ENCODE measurements at places on chromosomes 1 and 21. TPM values are rescaled to one million over a fixed set of nuclear protein-coding genes. Genes with fewer than 3 reads are reported as not detected.

GRCh38 chr1:199403531-199404116, 623.9 kb upstream of the NR5A2 start:
- DNase-seq: no peak

GRCh38 chr1:186577216-186577615, 103.0 kb downstream of the PTGS2 start:
- no peak for DNase-seq

GRCh38 chr1:232622378-232622777, 7.6 kb downstream of the SIPA1L2 start:
- DNase-seq: no peak

GRCh38 chr1:98323906-98324358, 337.6 kb upstream of the SNX7 start:
- DNase-seq: no peak

DNA sequence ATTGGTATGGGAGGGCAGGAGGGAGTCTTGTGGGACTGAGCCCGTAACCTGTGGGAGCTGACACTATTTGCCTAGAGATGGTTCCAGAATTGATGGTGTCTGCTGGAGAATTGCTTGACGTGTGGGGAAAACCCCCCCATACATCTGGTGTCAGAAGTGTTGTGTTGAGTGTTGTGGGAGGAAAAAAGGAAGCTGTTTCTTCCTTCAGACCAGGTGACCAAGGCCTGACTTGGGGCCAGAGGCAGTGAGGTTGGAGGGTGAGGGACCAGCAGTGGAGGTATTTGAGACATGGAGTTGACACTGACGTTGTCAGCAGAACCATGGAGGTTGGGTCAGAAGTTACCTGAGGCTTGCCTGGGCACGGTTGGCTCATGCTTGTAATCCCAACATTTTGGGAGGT, 8.3 kb downstream of the SHISAL2A start:
- no peak for DNase-seq

DNA sequence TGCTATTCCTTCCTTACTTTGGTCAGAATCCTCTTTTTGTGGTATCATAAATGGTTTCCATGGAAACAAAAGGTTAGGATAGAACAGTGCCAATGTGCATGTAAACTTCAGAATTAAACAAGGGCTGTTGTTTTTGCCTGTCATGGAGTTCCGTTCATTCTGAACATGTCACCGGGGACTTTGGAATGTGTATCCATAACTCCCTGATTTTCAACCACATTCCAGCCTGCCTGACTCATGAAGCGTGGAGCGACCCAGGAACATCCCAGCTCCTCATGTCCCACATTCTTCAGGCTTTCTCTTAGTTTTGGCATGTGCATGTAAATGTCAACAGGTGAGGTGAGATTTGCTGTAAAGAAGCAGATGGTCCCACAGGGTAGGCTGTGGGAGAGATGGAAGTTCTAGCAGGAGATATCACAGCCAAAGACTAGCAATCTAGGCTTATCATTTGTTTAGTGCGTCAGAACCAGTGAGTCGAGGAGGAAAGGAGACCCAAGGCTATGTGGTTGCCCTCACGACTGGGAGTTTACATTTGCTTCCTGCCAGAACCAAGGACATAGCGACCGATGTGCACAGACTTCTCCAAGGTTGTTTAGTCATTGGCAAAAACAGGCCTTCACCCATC, 23.0 kb upstream of the DNAJC11 start:
- DNase-seq: no peak

DNA sequence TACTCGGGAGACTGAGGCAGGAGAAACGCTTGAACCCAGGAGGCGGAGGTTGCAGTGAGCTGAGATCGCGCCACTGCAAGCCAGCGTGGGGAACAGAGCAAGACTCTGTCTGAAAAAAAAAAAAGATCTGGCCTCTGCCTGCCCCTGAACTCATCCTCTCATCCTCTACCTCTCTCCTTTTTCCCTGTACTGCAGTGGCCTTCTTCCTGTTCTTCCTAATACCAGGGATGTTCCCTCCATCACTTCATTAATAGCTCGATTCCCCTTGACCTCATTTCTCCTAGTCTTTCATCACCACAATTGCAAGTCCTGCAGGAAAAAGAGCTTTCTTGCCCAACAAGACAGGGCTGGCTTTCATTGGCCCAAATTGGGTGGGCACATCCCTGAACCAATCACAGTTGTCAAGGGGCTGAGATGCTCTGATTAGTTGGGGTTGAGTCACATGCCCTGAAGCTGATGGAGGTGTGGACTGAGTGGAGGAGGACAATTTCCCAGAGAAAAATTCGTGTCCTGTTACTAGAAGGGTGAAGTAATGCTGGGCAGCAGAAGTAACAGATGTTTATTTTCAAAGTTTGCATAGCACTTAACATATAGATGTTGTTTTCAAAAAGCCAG, 86.8 kb upstream of the PUM1 start:
- no peak for DNase-seq

GRCh38 chr21:41365377-41366107, 3.7 kb downstream of the MX2 start:
- DNase-seq: no peak

DNA sequence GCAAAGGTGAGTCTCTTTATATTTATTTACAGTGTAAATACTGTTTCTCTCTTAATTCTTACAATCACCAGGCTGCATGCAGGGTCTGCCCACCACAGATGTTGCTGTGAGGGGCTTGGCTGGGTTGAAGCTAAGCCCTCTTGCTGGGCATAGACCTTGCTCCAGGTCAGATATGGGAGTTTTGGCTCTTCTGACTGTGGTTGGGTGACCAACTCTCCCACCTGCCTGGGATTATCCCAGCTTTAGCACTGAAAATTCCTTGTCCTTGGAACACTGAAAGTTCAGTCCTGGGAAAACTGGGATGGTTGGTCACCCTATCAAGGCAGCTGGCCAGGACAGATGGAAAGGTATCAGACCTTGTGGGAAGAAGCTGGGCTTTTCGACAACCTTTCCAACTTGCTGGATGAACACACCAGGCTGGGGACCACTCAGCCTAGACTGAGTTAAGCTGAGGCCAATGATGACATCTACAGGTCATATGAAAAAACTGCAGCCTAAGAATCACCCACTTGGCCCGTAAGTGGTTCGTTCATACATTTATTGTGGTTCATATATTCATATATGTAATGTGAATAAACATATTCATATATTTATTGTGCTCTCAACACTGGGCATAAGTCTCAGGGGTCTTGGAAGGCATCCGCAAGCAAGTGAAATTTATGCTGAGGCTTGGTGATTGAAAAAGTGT, 26.6 kb upstream of the HPDL start:
- DNase-seq: peak; percentile 70

- DNase-seq: no peak
These were observed 868.0 kb downstream of the USP25 start for GRCh38 chr21:16597753-16598152.

- DNase-seq: no peak
These were observed 87.5 kb downstream of the DDX20 start for GRCh38 chr1:111843177-111843576.

GRCh38 chr1:100152271-100152670, 19.3 kb downstream of the TRMT13 start:
- no peak for DNase-seq

DNA sequence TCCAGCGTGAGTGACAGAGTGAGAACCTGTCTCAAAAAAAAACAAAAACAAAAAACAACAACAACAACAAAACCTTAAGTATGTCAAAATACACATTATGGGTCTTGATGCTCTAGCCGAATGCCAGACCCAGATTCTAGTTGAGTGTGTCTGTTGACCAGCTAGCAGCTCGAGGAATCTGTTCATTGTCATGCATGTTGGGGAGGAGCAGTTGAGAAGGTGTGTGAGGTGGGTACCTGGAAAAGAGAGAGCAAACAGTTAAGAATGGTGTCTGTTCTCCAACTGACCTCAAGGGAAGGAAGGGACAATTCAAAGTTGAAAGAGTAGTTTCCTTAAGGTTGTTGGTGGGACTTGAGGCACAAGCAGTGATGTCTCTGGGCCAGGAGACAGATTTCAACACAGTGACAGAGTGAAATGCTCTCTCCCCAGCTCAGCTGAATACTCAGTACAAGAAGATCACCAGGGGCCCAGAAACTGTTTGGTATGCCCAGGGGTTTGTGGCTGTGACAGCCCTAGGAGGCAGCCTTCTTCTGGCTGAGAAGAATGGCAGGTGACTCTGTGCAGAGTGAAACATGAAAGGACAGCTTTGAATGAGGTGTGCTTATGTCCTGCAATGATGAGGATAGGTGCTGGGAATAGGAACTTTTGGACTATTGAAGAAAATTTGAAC, 14.4 kb upstream of the POU2F1 start:
- no peak for DNase-seq

GRCh38 chr21:31279986-31280385, 64.1 kb downstream of the TIAM1 start:
- no peak for DNase-seq

- DNase-seq: no peak
These were observed 1.5 kb downstream of the ERI3 start for GRCh38 chr1:44353604-44354003.

DNA sequence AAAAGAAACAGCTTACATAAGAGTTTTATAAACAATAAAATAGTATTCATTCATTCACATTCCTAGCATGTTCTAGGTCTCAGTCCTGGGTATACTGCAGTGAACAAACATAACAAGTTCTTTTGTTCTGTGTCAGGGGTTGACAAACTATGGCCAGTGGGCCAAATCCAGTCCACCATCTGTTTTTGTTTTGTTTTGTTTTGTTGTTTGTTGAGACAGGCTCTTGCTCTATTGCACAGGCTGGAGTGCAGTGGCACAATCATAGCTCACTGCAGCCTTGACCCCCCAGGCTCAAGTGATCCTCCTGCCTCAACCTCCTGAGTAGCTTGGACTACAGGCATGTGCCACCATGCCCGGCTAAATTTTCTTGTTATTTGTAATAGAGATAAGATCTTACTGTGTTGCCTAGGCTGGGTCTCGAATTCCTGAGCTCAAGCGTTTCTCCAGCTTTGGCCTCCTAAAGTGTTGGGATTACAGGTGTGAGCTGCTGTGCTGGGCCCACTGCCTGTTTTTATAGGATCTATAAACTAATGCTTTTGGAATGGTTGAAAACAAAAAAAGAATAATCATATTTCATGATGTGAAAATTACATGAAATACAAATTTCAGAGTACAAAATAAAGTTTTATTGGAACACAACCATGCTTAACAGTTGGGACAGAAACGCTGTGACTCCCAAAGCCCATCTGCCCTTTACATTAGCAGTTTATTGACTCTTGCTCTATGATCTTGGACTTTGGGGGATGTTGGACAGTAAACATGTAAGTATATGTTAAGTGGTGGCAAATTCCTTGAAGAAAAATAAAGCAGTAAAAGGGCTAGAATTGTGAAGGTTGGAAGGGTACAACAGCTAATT, 17.9 kb downstream of the CAPZA1 start:
- DNase-seq: no peak

Gene ANXA9
- polyA plus RNA-seq: 5.7 TPM

Gene PTGS2
- polyA plus RNA-seq: 0.75 TPM

Gene OR2G6
- polyA plus RNA-seq: not detected

Gene AMY2A
- polyA plus RNA-seq: 0.63 TPM

Gene CATSPERE
- polyA plus RNA-seq: 46.0 TPM

Gene LRRC3
- 4.9 TPM for polyA plus RNA-seq

Gene SPRR2E
- 1.4 TPM for polyA plus RNA-seq

Gene APP
- polyA plus RNA-seq: 409 TPM

Measured in testis (tissue), 5 donors.